Activated naive CD4-positive, alpha-beta T cell treated with Interleukin-2 at 50 U/mL for 16 hours (primary cell): ENCODE measurements at places on chromosomes 7 and 10.

GRCh38 chr7:28700096-28700495, 258.0 kb downstream of the TRIL start:
- DNase-seq: no peak

GRCh38 chr10:10796061-10796773, 221.5 kb upstream of the CELF2 start:
- no peak for DNase-seq

DNA sequence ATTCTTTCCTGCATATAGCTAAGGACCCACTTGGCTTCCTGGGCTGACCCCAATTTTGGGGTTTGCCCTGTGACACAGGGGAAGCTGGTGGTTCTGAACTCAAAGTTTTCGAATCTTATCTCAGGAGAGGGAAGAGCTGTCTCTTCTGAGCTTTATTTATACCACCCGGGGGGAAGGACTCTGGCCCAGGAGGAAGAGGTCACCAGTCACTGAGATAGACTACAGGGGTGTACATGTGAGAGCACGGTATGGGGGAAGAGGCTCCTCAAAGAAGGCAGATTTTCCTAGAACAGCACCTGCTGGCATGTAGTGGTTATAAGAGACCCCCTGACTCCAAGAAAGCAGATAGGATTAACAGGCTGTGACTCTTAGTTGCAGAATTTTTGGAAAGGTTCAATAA, 101.8 kb upstream of the ELMO1 start:
- DNase-seq: no peak

DNA sequence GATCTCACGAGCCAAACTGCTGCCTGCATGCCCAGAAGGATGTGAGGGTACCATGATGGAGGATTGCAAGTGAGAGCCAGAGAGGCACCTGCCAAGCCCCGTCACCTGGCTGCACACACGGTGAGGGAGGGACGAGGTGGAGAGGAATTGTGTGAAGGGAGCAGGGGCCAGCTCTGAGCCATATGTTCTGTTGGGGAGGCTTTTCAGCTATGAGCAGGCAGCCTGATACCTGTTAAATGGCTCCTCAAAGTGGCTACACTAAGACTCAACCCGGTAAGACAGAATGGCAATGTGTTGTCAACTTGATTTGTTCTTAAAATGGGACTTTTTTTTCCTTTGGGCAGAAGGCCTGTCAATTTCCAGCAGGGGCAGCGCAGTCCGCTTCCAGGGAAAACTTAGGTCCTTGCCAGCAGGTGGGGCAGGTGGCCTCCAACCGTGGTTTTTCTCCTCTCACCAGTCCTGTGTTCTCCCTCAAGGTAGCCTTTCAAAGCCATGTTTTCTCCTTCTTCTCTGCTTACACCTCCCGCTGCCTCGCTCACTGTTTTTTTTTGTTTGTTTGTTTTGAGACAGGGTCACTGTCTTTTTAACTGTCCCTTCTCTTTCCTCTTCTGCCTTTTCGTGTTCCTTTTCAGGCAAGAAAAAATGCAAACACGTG, 57.7 kb upstream of the ZNRF2 start:
- DNase-seq: no peak

- DNase-seq: peak; percentile 61
These were observed 8.2 kb downstream of the LFNG start for GRCh38 chr7:2527505-2528467.
